ENCODE measurements at places on chromosomes 5 and 9. TPM values are rescaled to one million over a fixed set of nuclear protein-coding genes. Genes with fewer than 3 reads are reported as not detected.

- H3K4me1 ChIP-seq = no peaks in the 10 kb centered on the region
- no peak overlapping the region for H3K4me3 ChIP-seq
- no peak for DNase-seq
- H3K27ac ChIP-seq = no peak overlapping the region
- H3K36me3 ChIP-seq = peaks cover 6% of the 10 kb centered on the region
Measured at GRCh38 chr5:165735388-165735787, 2230.0 kb downstream of the MAT2B start.

The PCDH1 gene
- not detected for total RNA-seq

The LCN6 gene
- not detected for total RNA-seq

- H3K4me3 ChIP-seq = no peak overlapping the region
- no peaks in the 10 kb centered on the region for H3K36me3 ChIP-seq
- H3K27ac ChIP-seq = no peak overlapping the region
- peaks cover 9% of the 10 kb centered on the region for H3K27me3 ChIP-seq
- no peak for DNase-seq
- H3K4me1 ChIP-seq = no peaks in the 10 kb centered on the region
Measured at GRCh38 chr9:114266969-114267368, 55.9 kb upstream of the ORM1 start.

Measured in naive thymus-derived CD8-positive, alpha-beta T cell (primary cell).